ENCODE measurements at places on chromosomes 16 and 17.

GRCh38 chr17:32659419-32659842 is 172.6 kb downstream of the CDK5R1 start:
- DNase-seq, result peak; percentile 60

GRCh38 chr16:66256919-66257318 is 109.6 kb upstream of the CDH5 start:
- DNase-seq, result no peak

GRCh38 chr17:49440581-49440980 is 25.9 kb upstream of the PHB1 start:
- no peak for DNase-seq

GRCh38 chr16:65751622-65752521 is 614.6 kb upstream of the CDH5 start:
- no peak for DNase-seq

- no peak for DNase-seq
These were observed 4.4 kb upstream of the CYLD start for GRCh38 chr16:50737420-50737959.

DNA sequence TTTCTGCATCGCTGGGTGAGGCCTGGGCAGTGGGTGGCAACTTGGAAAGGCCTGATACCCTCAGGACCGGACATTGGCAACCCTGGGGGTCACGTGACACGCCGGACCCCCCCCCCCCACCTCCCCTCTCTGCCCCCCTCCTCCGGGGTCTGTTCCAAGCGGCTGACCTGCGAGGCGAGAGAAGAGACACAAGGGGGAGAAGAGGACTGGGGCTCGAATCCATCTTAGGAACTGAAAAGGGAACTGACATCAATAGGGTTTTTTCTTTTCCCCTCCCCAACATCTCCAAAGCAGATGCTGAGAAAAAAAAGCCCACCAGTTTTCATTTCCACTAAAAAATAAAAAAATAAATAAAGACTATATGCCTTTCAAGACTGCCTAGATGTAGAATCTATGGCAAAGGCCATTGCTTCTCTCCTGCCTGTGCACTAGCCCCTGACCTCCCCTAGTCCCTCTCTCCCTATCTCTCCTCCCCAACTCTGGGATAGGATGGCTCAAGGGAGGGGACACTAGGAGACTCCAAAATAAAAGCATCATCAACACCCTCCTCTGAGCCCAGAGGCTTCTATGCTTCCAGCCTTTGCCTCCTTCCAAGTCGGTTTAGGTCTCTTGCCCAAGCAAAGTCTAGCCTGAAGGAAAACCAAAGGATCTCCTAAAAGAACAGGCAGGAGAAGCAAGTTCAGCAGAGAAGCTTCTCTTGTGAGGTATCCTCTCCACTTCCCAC is 7.7 kb upstream of the HOXB2 start:
- no peak for DNase-seq

- DNase-seq, result no peak
These were observed 19.2 kb downstream of the ARHGAP27 start for GRCh38 chr17:45413498-45413923.

- no peak for DNase-seq
These were observed 141.1 kb downstream of the MRM1 start for GRCh38 chr17:36742267-36743000.

GRCh38 chr17:57629470-57629869 is 115.6 kb downstream of the CCDC182 start:
- DNase-seq, result no peak

DNA sequence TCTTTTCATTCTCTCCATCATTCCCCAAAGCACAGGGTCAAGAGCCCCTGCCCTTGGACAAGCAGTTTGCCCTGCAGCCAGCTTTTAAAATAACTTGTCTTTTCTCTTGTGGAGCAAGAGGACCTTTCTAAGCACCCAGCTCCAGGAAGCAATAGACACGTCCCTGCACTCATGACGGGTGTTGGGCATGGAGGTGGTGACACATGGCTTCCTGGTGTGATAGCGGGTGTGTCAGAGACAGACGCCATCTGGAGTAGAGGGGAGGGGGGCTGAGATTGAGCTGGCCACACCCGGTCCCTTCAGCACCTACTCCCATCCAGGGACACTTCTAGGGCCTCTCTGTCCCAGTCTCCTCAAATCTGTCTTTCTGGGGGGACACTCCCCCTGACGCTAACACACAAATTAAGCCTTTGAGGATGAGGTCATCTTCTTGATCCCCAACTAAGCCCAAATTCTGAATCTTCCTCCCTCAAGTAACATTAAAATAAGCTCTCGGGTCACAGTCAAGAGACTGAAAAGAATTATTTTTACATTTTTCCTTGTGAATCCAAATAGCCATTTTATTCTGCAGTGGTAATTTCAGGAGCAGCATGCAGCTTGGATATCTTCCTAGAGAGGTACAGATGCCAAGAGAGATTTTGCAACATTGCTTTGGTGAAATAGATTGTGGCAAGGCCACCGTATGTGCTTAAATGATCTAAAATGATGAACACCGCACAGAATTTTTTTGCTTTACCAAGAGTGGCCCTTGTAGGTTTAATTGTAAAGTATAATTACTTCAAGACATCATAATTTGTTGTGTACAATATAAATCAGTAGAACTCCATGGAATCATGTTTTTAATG is 216.6 kb upstream of the IRX3 start:
- no peak for DNase-seq

- DNase-seq, result no peak
These were observed 26.7 kb downstream of the CDK5RAP3 start for GRCh38 chr17:47997586-47997985.

- no peak for DNase-seq
These were observed 8.7 kb upstream of the EMP2 start for GRCh38 chr16:10589109-10589508.

GRCh38 chr17:7912927-7913524 is 3.1 kb downstream of the RNF227 start:
- DNase-seq, result no peak

DNA sequence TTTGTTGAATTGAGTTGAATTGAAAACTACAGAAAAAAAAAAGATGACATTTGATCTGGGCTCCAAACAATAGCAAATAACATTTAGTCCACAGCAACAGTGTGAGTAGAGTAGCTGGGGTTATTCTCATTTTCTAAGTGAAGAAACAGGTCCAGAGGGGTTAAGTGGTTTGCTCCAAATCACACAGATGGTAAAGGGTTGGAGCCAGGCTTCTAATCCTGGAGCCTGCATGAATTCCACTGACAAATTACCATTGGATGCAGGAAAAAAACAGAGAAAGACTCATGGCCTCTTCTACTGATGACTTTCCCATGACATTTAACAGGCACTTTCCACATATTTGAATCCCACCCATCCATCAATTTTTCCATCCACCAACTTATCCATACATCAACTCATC is 182.4 kb downstream of the HS3ST4 start:
- DNase-seq, result no peak

GRCh38 chr16:21150375-21151001 is at the start of gene DNAH3:
DNAH3 (minus strand) TSS chr16:21150846; CDS start chr16:21150319, 527 bp downstream.
- no peak for DNase-seq

- DNase-seq, result no peak
These were observed 6.2 kb downstream of the VAT1L start for GRCh38 chr16:77794586-77794985.

DNA sequence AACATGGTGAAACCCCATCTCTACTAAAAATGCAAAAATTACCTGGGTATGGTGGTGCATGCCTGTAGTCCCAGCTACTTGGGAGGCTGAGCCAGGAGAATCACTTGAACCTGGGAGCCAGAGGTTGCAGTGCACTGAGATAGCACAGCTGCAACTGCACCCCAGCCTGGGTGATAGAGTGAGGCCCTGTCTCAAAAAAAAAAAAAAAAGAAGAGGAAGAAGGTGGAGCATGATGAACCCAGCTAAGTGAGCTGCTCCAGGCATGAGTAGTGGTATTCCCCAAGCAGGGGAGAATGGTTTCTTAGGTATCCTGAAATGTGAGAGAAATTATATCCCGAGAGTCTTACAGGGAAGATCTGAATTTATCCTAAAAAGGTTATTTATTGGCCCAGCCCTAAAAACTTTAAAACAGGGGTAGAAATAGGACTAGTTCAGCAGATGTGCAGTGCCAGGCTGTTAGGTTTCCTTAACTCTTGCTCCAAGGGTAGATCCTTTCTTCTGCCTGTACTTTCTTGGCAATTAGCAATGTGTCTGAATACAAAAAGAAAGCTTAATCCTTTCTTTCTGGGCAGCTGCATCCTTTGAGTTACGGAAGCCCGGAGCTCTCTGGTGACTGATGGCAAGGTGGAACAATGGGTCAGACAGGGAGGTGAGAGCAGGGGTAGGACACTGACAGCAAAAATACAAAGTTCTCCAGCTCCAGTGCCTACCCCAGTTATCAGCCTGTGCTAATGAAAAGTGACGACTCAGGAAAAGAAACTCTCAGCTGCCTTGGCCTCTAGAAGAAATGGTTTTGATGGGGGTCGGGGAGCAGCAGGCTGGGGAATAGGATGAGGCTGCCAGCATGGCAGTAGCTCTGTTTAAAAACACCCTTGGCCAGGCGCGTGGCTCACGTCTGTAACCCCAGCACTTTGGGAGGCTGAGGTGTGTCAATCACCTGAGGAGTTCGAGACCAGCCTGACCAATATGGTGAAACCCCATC is 36.5 kb upstream of the TOB1 start:
- DNase-seq, result no peak

- DNase-seq, result no peak
These were observed 48.3 kb downstream of the TBC1D16 start for GRCh38 chr17:79987187-79987934.

- no peak for DNase-seq
These were observed at the start of gene MYH10 for GRCh38 chr17:8630227-8630801. MYH10 (minus strand) TSS chr17:8630725; CDS start chr17:8623246, 7,479 bp downstream.

GRCh38 chr17:28364665-28365363 is at the start of gene SEBOX:
SEBOX (minus strand) TSS chr17:28365199; CDS start chr17:28365151, 48 bp downstream.
- no peak for DNase-seq

- no peak for DNase-seq
These were observed 32.8 kb downstream of the RNF157 start for GRCh38 chr17:76207275-76208059.

Measured in stimulated activated CD4-positive, alpha-beta T cell treated with anti-CD3 and anti-CD28 coated beads, Interleukin-12 subunit alpha, Interleukin-12 subunit beta, amount 100 ng/mL, for 4 hours (primary cell).